Hematopoietic multipotent progenitor cell (in vitro differentiated cells): ENCODE measurements at places on chromosomes 11 and 22. TPM values are rescaled to one million over a fixed set of nuclear protein-coding genes. Genes with fewer than 3 reads are reported as not detected.
A peak's percentile ranks its signal among the peaks of the same experiment; 100 is the strongest.

CATSPER1 gene
- 0.27 TPM for total RNA-seq

OR6T1 gene
- not detected for total RNA-seq

TMEM121B gene
- total RNA-seq = under 0.01 TPM

MYEOV gene
- total RNA-seq = not detected

CHADL gene
- 1.9 TPM for total RNA-seq

MUC6 gene
- total RNA-seq = under 0.01 TPM

LRRC55 gene
- total RNA-seq = under 0.01 TPM

SCUBE1 gene
- 1.3 TPM for total RNA-seq

OR5P2 gene
- total RNA-seq = not detected

CABP7 gene
- total RNA-seq = 0.27 TPM

KCNE3 gene
- 8.1 TPM for total RNA-seq

OR8G1 gene
- total RNA-seq = under 0.01 TPM

GAL3ST3 gene
- total RNA-seq = 3.2 TPM

MS4A3 gene
- total RNA-seq = 16.7 TPM

- no peak for DNase-seq
Observed at GRCh38 chr22:30357236-30357570, 396 bp downstream of the CCDC157 start.

GRCh38 chr11:111555255-111555654 is 14.7 kb downstream of the LAYN start:
- DNase-seq = no peak

DNA sequence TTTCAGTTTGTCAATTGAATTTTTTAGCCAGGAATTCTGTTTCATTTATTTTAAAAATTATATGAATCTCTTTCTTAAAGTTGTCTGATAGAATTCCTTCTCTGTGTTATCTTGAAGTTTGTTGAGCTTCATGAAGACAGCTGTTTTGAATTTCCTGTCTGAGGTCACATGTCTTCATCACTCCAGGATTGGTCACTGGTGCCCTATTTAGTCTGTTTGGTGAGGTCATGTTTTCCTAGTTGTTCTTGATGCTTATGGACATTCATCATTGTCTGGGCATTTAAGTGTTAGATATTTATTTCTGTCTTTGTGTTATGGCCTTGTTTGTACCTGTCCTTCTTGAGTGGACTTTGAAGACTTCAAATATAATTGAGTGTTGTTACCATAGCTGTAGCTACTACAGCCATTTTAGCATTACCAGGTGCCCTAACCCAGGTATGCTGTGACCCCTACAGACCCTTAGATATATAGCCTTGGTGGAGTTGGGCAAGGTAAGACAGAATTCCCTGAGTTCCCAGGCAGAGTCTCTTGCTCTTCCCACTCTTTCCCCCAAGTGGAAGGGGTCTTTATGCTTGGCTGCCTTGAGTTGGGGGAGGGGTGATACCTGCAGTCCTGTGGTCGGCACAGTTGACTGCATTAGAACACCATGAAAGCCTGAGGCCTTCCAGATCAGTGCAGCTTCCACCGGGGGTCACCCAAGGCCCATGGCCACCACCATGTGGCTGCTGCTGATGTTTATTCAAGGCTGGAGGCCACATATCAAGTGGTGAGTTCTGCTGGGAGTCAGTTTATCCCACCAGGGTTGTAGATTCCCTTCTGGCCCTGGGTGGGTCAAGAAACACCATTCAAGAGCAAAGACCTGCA is 229.6 kb downstream of the DYNC2H1 start:
- no peak for DNase-seq

GRCh38 chr22:41660416-41660815 is 28.3 kb downstream of the SNU13 start:
- DNase-seq = no peak

- DNase-seq = no peak
Observed at GRCh38 chr22:44107340-44107739, 73.4 kb upstream of the PARVG start.

DNA sequence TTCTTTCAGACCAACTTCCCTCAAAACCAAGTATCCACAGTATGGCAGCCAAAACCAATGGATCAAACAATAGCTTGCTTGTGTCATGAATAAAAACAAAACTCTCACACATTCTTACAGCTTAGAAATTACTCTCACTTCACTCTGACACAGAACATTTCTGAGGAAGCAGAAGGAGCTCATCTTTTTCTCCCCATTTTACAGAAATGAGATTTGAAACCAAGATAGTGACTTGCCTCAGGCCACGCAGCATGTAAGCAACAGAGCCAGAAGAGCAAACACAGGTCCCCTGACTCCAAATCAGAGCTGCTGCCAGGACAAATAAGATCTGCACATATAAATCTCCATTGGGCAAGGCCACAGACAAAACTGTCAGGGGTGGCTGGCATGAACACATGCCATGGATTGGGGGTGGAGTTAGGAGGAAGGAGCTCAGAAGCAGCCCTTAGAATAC is 64.8 kb downstream of the RAB30 start:
- DNase-seq = no peak

DNA sequence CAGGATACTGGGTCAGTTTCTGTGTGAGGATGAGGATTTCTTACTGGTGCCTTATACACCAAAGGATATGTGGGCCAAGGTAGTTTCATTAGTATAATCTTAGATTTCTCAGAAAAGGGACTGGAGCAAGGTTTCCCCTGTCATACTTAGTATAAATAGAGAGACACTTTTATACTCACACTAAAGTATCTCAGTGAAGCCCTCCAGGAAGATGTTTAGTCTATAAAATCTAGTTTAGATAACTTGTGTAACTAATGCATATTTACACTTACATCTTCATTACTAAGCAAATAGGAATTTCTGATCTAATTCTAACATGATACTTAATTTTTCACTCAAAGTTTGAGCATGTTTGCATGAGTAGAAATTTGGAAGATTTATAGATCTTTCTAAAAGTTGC is 11.1 kb downstream of the EMSY start:
- DNase-seq = no peak

DNA sequence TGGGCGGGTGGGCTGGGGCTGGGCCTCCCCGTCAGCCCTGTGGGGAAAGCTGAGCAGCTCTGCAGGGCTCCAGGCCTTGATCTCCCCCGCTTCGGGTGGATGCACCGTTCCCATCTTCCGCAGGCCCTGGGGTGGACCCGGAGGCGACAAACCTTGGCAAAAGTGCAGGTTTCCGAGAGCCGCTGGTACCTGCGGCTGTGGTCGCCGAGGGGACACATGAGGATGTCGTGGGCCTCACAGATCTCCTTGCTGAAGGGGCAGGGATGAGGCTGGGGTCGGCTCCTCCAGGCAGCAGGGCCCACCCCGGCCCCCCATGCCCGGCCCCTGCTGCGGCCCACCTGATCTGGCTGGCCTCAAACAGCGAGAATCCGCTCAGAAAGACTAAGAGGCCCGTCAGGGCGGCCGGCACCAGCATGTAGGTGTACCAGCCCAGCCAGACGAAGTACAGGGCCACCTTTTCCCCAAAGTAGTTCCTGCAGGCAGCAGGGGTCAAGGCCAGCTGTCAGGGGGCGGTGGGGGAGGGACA is 11.8 kb downstream of the ANO9 start:
- no peak for DNase-seq

GRCh38 chr22:26898946-26899605 is 241.7 kb downstream of the MIAT start:
- no peak for DNase-seq

DNA sequence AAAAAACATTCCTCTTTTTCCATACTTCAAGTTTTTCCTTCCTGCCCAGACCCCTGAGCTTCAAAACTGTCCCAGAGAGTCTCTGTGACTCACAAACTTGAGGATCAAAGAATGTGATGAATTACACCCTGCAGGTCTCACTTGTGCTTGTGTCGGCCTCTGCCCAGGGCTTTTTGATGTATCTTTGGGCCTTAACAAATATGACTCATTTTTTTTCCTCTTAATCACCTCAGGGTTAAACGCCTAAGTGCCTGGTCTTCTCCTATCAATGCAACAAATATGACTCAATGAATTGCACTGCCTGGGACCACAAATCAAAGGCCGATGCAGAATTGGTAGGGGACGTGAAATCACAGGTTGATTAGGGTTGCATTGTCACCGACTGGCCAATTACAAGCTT is 267.7 kb downstream of the LARGE1 start:
- DNase-seq = no peak

DNA sequence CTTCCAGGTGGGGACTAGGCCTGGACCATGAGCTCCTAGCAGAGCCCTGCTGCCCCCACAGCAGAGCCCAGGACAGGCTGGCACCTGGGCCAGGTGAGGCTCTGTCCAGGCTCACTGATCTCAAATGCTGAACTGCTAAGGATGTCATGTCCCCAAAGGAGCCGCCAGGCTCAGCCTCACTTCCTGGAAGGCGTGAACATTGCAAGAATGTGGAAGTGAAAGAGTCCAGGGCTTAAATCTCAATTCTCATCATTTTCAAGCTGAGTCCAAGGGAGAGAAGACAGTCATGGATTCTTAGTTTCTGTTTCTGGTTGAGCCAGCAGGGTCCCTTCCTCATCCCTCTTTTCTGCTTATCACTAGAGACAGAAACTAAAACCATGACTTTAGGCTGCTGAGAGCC is 5.0 kb downstream of the ASCL2 start:
- no peak for DNase-seq

GRCh38 chr11:130726234-130727037 is 189.8 kb downstream of the SNX19 start:
- no peak for DNase-seq

DNA sequence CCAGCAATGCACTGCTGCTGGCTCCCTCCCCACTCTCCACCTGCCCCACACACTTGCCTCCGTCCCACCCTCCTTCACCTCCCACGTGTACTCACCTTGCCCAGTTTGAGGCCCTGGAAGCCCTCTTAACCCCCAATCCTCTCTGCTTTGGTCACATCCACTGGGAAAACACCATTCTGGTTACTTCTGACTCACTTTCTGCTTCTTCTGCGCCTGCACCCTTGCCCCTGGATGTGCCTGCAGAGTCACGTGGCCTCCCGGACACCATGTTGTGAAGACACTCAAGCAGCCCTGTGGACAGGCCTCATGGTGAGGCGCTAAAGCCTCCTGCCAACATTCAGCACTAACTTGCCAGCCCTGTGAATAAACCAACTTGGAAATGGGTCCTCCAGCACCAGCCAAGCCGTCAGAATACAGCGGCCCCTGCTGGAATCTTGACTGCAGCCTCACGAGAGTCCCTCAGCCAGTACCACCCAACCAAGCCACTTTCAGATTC is 2.6 kb upstream of the NAALADL1 start:
- no peak for DNase-seq

DNA sequence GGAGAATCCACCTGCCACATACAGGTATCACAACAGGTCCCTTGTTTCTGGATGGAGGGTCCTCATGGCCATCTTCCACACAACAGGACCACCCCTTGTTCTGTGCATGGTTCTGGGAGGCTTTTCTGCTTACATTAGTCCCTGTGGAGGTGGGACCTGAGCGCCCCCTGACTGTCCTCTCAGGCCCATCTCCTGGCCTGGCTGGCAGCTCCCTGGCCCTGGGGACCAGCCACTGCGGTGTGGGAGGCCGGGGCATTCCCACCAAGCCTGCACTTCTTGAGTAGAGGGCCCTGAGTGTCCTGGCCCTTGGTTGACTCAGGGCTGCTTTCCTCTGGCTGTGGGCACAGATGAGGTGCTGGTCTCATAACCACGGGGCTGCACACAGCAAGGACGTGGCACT is 5.0 kb downstream of the COX8A start:
- DNase-seq = no peak

- no peak for DNase-seq
Observed at GRCh38 chr11:59201353-59201752, 11.4 kb downstream of the MPEG1 start.

DNA sequence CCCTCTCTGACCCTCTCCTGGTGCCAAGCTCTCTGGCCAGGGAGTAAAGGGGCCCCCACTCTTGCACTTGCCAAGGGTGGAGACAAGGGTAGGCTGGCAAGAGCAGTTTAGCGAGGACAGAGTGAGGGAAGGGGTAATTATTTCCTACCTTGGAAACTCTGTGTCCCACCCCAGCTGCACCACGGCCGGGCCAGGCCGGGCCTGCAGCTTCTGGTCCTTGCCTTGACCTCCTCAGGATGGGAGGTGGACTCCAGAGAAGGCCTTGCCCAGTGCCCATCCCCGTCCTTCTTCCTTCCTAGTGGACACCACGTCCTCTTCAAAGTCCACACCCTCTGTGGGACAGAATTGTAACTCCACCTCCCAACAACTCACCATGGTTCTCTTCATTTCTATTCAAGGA is 18.4 kb upstream of the OSBPL5 start:
- DNase-seq = no peak

DNA sequence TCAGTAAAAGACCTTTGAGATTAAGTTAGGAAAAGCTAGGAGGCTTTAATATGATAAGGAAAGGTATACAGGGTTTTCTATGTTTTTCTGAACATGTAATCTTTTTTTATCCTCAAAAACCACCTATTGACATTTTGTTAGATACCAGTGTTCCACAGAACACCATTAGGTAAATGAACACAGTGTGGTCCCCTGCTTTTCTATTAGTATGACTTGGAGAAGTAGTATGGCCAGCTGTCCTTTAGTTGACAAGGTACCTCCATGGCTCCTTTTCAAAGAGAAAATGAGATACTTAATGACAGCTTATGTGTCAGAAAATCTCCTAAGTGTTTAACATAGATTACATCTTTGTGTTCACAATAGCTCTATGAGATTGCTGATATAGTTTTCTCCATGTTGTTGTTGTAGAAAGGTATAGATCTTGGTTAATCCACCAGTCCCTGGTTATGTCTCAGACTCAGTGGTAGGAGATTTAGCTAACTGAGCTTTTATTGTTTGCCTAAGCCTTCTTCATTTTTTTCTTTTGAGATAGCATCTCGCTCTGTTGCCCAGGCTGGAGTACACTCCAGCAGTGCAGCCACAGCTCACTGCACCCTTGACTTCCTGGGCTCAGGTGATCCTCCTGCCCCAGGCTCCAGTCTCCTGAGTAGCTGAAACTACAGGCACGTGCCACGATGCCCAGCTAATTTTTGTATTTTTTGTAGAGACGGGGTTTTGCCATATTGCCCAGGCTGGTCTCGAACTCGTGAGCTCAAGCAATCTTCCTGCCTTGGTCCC is 46.0 kb downstream of the STIM1 start:
- no peak for DNase-seq

DNA sequence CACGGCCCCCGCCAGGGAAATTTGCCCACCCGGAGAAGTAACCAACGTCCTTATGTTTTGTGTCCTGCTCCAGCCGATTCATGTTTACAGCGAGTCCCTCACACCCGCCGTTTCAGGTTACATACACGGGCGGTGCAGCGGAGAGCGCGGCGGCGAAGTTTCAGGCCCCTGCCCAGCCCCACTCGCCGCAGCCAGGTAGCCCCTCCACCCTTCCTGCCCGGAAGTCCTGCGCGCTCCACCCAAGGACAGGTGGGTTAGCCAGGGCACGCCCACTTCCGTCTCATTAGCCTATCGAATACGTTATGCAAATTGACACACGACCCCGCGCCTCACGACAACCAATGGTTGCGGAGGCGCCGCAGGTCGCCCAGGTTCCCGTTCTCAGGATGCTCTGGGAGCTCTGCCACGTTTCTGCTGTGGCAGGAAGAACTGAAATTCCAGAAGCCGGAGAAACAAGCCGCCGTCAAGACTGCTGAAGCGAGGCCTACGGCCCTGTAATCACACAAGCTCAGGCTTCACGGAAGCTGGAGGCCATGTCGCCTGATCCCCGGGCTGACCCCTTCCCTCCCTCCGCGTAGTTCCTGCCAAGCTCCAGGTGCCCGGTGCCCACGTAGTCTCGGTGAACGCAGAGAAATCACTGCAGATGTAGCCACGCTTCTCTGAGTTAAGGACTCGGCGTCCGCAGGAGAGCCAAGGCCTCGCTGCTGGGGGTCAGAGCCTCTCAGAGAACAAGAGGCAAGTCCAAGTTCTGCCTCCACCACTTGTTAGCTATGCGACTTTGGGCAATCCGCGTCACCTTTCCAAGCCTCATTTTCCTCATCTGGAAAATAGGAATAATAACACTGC is 22.4 kb upstream of the MYH9 start:
- peak; percentile 75 for DNase-seq
